Thoracic aorta (tissue), 2 donors: ENCODE measurements at places on chromosomes 11 and 22.

DNA sequence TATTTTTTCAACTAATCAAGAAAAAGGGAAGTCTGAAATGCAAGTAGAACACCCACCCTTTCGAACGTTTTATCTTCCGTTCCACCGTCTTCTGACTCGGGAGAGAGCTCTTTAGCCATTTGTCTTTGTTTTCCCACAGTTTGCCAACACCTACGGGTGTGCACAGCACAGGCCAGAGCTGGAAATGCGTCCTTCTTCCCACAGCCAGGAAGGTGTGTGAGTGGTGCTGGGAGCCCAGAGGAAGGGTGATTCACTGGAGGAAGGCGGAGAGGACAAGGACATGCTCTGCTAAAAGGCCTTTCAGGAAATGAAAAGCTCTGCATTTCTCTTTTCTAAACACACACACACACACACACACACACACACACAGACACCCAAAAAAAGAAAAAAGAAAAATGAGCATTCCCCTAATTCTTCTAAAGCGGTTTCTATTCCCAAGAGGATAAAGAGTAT is 18.5 kb downstream of the ENDOD1 start:
- no peak for DNase-seq

DNA sequence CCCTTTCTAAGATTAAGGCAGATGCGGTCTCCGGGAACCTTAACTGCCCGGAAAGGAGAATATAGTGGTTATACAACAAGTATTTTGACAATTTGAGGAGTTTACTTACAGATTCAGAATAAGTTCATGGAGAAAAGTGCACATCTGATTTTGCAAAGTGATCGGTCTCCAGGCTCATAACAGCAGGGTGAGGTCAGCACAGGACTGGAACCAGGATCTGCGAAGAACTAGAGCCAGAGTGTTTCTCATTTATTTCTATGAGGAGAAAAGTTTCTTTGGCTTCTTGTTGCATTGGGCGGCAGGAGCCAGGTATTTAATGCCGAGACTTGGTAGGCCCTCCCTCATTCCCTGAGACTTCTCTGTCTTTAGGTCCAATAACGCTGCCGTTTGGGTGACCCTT is 3.7 kb downstream of the ADAMTS15 start:
- no peak for DNase-seq

DNA sequence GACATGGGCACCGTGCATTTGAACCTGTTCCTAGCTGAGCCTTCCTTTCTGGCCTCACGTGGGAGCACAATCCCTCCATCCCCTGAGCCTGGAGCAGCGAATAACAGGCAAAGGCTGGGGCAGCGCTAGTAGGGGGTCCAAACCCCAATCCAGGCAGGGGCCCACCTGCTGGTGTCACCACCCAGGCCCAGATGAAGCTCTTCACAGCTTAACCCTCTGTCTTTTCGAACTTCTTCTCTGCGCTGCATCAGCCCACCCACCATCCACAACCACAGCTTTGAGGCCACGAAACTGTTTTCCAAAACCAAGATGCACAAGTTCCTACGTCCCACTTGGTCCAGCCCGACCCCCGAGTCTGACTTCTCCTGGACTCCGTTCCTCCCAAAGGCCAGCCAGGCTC is 11.5 kb downstream of the KCNC1 start:
- DNase-seq, result no peak

- DNase-seq, result no peak
Observed at GRCh38 chr11:1650918-1651262, 21.3 kb downstream of the KRTAP5-5 start.

DNA sequence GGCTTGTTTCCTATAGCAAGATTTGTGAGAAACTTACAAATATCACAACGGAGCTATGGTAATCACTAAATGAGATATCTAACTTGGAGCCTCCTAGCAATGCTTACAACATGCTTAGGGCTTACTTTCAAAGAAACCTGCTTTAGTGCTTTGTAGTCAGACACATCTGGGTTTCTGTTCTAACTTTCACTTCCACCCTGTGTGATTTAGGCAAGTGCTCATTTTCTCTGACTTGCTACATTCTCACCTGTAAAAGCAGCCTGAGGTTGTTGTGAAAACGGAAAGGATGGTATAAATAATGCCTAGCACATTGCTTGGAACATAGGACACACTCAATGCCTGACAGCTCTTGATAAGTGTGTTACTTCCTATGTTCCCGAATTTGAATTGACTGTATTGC is 45.6 kb downstream of the LRRC4C start:
- DNase-seq, result no peak
